Stimulated activated naive CD8-positive, alpha-beta T cell treated with anti-CD3 and anti-CD28 coated beads, Interleukin-15, amount 100 ng/mL, for 72 hours (primary cell): ENCODE measurements at places on chromosomes 5 and 9.
A peak's percentile ranks its signal among the peaks of the same experiment; 100 is the strongest.

GRCh38 chr9:17744786-17745185, 165.9 kb downstream of the SH3GL2 start:
- DNase-seq: no peak

GRCh38 chr5:6783787-6784186, 70.6 kb downstream of the TENT4A start:
- no peak for DNase-seq

DNA sequence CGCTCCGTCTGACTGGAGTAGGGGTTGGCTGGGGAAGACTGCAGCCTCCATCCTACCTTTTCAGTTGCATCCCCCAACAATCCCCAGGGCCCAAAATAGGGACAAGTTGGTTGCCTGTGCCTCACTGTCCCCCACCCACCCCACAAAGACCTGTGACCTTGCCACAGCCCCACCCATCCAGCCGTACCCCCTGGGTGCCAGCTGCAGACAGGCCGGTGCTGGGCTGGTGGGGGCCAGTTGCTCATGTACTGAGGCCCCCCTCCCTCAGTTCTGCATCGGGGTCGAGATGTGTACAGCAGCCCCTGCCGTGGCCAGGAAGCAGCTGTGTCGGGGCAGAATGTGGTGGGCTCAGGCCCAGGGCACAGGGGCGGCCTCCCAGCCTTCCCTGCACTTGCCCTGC, 374 bp downstream of the LCNL1 start:
- DNase-seq: no peak

GRCh38 chr5:82905986-82906385, 171.2 kb downstream of the TMEM167A start:
- no peak for DNase-seq

DNA sequence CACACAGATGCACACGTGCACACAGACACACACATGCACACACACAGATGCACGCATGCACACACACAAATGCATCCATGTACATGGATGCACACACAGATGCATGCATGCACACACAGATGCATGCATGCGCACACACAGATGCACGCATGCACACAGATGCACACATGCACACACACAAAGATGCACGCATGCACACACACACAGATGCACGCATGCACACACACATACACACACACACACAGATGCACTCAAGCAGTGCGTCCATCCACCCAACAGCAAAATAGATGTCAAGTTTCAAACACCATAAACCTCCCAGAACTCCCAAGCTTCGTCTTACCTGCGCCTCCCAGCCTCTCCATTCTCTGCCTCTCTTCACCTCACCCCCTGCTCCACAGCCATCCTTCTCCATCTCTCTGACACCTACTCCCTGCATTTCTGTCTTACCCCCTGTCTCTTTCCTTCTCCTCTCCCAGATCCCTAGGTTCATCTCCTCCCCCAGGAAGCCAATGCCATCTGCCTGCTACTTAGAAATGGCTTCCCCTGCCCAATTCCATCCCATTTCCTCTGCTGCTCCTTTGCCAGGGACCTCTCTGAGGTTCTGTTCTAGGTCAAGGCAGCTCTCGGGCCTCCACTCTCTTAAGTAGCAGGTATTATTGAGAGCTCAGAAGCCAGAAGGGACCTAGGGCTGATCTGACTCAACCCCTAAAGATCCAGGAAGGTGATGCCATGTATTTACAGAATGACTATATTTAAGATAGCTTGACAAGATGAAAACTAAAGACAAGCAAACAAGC, 297.2 kb downstream of the MED10 start:
- DNase-seq: no peak

DNA sequence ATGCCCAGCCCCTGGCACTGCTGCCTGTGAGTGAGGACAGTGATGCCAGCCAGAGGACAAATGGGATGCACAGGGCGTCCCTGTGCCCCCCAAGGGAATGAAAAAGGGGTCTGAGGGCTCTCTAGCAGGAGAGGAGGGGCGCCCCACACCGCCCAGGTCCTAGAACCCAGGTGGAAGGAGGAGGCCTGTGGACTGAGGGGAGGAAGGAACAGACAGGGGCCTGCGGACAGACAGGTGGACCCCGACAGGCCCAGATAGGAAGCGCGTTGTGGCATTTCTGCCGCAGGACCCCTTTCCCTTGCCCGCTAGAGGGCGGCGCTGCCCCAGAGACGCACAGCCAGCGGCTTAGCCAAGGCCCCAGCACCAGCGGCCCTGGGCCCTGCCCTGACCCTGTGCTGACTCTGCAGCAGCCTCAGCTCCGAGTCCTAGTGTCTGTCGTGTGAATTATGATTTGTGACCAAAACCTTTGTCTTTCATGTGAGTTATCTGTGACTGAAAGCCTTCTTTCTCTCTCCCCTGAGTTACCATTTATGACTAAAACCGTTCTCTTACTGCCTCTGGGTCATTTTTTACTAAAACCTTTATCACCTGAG, 30.7 kb downstream of the TRIP13 start:
- peak; percentile 81 for DNase-seq

- DNase-seq: no peak
These were observed 9.4 kb downstream of the PRELID2 start for GRCh38 chr5:145825751-145826180.

GRCh38 chr5:117131876-117132275, 557.3 kb upstream of the SEMA6A start:
- no peak for DNase-seq

DNA sequence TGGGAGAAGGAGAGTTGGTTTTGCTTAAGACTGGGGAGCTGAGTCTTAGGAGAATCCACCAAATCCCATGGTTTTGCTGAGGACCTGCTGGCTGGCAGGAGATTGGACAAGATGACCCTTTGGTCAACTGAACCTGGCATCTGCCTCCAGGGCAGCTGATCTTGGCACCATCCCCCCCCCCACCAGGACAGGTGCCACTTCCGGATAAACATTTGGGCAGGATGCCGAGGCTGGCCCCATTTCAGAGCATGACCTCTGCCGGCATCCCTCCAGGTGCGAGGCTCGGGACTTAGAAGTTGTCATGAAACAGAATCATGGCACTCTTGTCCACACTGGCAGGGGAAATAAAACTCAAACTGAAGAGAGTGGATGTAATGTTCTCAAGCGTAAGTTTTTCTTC, 165.6 kb downstream of the MACROH2A1 start:
- no peak for DNase-seq

- no peak for DNase-seq
These were observed 11.8 kb downstream of the QRFP start for GRCh38 chr9:130884542-130885483.

- DNase-seq: no peak
These were observed 14.7 kb upstream of the BRD3OS start for GRCh38 chr9:134010310-134011173.

DNA sequence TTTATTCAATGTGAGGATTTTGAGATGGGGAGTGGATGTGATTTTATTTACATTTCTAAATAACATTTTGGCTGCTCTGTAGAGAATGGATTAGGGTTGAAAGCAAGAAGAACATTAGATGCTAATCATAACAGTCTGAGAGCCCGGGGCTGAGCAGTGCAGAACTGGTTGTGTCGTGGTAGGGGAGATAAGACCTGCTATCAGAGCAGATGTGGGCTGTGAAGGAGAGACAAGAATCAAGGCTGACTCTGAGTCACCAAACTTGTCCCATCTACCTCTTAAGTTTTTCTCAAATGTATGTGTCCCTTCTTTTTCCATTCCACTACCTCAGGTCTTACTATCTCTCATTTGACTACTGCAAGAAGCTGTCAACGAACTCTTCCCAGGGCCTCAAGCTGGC, 35.4 kb upstream of the SLC28A3 start:
- DNase-seq: no peak

GRCh38 chr9:34562135-34562745, 27.3 kb downstream of the CNTFR start:
- DNase-seq: no peak

DNA sequence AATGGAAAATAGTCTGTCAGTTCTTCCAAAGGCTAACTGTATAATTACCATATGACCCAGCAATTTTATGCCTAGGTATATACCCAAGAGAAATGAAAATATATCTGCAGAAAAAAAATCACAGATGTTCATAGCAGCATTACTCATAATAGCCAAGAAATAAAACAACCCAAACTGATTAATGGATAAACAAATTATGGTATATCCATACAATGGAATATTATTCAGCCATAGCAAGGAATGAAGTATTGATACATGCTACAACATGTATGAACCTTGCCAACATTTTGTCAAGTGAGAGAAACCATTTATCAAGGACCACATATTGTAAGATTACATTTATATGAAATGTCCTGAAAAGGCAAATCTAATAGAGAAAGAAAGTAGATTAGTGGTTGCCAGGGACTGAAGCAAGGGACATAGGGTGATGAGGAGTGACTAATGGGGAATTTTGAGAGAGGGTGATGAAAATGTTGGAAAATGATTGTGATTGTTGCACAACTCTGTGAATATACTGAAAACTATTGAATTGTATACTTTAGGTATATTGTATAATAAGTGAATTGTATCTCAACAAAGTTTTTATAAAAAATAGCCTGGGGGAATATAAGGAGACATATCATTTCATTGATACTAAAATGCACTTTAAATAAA, 114.4 kb downstream of the PBX3 start:
- no peak for DNase-seq

- DNase-seq: no peak
These were observed 47.2 kb downstream of the ARHGEF28 start for GRCh38 chr5:73673161-73673591.

- no peak for DNase-seq
These were observed 138.8 kb downstream of the LIFR start for GRCh38 chr5:38417658-38418017.

- DNase-seq: no peak
These were observed 95.4 kb upstream of the DAB2 start for GRCh38 chr5:39520232-39520572.

DNA sequence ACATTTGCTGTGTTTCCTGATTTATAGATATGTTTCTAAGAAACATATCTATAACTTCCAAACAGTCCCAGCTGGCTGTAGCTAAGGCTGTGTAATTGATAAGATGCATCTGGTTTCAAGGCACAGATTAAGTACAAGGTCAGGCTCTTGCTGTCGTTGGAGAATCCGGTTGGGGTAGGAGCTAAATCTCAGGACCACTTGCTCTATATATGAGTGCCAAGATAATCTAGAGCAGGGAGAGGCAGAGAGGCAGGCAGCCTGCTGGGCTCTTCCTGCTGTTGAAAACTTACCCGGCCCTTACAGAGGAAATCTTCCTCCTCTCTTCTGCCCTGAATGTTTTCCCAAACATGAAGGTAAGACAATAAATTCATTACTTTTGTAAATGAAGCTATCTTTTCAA, at the start of gene C7:
Gene C7, plus strand, starts transcription at position 234 of the 400 bp plus-strand sequence. Its CDS starts 114 bp downstream, at position 348.
- no peak for DNase-seq

DNA sequence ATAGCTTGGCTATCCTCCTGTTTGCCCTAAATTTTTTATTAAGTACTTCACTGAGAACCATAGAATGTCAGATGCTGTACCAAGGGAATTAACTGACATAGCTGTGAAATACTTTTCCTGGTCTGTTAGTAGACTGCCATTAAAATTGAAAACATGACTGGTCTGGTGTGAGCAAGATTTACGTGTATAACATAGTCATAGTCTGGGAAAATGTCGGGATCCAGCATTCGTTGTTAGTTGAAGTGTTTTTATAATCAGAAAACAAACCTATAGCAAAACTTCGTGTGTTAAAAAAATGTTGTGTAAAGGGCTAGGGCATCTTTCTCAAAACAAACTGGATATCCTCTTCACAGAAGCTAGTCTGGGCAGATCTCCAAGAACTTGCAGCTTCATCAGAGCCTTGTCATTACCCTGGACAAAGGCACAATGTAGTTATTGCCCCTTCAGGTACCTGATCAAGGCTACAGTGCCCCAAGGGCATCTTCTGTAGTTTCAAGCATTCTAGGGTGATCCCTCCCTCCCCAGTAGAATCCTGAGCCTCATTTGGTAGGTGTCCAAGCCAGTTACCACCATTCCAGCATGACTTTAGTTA, 454.2 kb upstream of the SGCD start:
- DNase-seq: no peak

DNA sequence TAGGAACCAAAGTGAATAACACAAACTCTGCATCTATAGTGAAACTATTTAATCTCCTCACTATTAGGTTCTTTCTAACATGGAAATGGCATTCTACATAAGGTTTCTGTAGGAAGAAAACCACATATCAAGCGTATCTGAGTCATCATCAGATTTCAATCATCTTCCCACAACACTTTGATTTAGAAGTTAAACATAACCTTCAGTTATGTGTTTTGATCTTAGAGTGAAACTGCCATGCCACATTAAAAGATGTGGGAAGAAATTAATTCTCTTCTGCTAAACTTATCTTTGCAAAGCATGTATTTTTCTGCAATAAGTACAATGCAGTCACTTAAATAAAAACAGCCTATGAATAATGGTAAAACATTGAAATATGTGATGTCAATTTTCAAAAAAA, 55.0 kb downstream of the MEF2C start:
- DNase-seq: no peak

- DNase-seq: no peak
These were observed 418.6 kb upstream of the TYRP1 start for GRCh38 chr9:12274577-12274976.

GRCh38 chr9:126874546-126875314, 14.3 kb downstream of the ZBTB34 start:
- DNase-seq: no peak

- no peak for DNase-seq
These were observed 140.1 kb downstream of the FGF1 start for GRCh38 chr5:142545650-142546322.

DNA sequence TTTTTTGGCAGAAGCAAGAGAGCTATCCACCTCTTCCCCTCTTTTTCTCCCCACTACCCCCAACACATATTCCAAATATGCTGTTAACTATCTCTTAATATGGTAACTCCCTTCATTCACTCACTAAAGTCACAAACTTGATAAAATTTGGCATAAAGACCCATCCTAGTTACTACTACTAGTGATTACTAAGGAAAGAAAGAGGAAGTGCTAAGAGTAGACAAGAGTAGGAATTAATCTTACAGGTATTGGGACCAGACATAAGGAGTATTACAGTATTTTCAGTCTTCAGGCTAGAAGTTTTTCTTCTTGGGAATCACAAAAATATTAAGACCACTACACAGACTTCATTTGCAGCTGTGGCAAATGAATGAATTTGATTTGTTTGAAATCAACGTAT, 2.2 kb downstream of the ADAMTS6 start:
- DNase-seq: no peak

GRCh38 chr9:88477300-88477751, 57.7 kb upstream of the NXNL2 start:
- no peak for DNase-seq

DNA sequence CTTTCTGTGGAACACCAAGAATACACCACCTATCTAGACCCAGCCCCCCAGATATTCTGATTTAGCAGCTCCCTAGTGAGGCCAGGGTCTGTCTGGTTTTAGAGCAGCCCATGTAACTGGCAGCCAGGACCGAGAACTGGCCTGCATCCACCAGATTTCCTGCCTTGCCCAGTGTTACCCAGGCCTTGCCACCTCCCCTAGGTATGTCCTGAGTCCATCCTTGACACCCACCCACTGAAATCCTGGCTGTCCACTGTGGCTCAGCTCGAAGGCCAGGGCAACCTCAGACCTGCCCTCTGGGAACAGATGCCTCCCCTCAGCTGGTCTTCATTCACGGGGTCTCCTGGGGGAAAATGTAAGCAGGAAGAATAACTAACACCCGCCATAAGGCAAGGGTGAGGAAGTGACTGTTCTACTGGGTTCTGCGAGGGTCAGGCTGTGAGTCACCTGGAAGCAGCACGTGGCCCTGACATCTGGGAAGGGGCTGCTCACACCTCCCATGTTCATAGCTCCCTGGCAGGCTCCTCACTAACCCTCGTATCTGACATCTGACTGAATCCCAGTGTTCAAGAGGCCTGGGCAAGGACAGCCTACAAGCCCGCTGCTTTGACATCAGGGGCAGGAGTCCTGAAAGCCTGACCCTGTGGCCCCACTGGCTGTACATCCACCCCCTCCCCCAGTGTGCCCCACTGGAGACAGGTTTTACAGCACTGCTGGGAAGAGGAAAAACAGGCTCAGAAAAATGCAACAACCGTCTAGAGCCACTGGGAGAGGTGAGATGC, 72.7 kb downstream of the SEMA4D start:
- no peak for DNase-seq
